ENCODE measurements at places on chromosomes 2 and 18. TPM values are rescaled to one million over a fixed set of nuclear protein-coding genes. Genes with fewer than 3 reads are reported as not detected.

HOXD3 gene
- total RNA-seq, result not detected

FEV gene
- total RNA-seq, result not detected

GNAL gene
- total RNA-seq, result 40.9 TPM

CROCC2 gene
- not detected for total RNA-seq

FZD7 gene
- total RNA-seq, result 48.7 TPM

DNA sequence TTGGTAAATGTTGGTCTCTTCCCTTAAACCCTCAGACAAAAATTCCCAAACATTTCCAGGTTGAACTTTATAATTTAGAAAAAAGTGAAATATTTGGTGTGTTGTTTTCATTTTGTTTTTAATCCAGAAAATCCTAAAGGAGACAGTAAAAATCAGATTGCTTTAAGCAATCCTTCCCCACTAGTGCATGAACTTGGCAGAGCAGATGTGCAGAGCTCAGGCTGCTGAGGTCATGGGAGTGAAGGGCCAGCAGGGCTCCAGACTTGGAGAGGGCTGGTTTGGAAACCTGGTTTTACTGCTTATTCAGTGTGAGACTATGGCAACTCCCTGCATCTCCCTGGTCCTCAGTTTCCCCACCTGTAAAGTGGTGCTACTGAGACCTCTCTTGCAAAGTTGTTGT, 66.7 kb upstream of the TEX51 start:
- no peak for DNase-seq

DNA sequence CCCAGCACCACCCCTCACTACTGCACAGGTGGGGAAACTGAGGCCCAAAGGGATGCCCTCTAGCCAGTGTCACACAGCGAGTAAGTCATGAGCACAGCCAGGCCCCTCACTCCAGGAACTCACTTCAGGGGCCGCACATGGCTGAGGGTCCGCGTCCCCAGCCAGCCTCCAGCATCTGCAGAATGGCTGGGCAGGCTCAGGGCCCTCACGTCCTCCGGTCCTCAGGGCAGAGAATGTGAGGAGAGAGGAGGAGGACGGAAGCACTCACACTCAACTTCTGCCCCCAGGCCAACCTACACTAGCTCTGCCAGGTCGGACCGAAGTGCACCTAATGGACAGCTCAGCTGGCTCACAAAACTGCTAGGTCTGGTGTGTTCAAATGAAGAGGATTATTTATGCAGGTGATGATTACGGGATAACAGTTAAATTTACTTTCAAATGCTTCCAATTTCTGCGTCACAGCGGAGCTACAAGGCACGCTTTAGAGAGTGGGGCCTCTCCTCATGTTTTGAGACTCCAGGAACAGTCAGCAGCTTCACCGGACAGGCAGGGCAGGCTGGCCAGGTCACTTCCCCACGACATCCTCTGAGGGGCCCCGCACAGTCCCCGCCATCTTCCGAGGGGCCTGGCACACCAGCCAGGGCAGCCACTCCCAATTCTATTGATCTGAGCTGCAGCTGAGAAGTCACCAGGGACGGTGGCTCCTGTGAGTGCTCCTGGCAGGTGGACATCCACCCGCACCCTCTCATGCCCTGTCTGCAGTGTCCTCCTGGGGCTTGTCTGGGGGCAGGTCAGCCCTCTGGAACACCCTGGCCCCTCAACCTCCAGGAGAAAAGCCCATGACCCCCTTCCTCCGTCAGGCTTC, 26.5 kb downstream of the KIF1A start:
- DNase-seq, result no peak

- DNase-seq, result no peak
These were observed 21.9 kb downstream of the PPP3R1 start for GRCh38 chr2:68230241-68231060.

DNA sequence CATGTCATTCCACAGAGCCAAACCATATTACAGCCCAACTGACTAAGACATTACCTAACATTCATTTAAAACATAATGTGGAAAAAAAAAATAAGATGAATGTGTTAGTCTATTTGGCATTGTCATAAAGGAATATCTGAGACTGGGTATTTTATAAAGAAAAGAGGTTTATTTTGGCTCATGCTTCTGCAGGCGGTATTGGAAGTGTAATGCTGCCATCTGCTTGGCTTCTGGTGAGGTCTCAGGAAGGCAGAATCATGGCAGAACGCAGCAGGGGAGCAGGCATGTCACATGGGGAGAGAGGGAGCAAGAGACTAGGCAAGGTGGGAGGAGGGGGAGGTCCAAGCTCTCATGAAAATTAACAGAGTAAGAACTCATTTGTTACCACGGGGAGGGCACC, 504.8 kb upstream of the LRATD1 start:
- DNase-seq, result no peak

GRCh38 chr2:167411367-167411766, 523.1 kb downstream of the XIRP2 start:
- no peak for DNase-seq

DNA sequence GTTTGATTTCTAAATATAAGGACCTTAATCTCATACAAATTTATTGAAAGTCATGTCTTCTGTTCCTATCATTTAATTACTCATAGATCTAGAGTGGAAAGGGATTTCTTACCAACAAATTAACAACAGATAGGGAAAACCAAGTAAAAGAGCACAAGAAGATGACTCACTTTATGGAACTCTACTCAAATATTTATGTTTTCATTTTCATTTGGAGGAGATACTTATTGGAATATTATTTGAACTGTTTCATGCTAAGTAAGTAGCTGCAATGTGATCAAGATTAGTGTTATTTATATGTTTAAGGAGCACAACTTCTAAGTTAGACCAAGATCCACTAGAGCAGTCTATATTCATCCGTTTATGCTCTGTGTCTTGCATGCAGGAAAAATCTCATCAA, 1.3 kb downstream of the NT5C1B start:
- DNase-seq, result no peak

GRCh38 chr2:100887713-100888495, 68.0 kb downstream of the NPAS2 start:
- peak; percentile 23 for DNase-seq

DNA sequence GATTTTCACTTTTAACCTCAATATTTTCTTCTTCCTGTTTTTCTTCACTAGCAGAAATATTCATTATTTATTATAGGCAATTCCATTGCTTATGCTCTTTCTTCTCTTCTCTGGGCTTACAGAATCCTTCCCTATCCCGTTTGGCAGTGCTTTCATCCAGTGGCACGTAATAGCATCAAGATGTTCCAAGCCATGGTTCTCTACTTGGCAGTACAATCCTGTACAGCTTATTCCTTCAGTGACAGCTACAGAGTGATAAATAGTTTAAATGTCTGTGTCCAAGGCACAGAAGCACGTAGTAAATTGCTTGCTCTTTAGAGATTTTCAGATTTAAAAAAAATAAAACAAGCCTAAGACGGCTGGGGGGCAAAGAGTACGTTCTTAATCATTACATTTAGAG, 1964.3 kb downstream of the SUCLG1 start:
- DNase-seq, result no peak

DNA sequence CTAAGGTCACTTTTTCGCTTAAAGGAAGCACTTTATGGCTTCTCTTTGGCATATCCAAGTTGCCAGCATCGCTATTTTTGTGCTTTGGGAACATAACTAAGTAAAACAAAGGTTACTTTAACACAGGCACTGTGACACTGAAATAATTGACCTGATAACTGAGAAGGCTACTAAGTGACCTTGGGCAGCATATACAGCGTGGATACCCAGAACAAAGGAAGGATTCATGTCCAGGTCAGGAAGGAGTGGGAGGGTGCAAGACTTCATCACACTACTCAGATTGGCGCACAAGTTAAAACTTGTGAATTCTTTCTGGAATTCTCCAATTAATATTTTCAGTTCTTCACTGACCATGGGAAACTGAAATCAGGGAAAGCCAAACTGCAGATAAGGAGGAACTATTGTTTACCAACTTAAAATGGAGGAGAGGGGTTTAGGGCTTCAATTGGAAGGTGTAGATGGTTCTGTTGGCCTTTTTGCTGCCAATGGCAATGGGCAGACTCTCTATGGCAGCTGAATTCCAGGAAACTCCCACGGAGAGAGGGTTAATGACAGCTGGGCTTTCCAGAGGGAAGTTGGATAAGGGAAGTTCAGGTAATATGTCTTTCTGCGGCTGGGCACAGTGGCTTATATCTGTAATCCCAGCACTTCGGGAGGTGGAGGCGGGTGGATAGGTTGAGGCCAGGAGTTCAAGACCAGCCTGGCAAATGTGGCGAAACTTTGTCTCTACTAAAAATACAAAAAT, 45.3 kb downstream of the COMMD1 start:
- DNase-seq, result no peak
